ENCODE measurements at places on chromosomes 6 and 20.

DNA sequence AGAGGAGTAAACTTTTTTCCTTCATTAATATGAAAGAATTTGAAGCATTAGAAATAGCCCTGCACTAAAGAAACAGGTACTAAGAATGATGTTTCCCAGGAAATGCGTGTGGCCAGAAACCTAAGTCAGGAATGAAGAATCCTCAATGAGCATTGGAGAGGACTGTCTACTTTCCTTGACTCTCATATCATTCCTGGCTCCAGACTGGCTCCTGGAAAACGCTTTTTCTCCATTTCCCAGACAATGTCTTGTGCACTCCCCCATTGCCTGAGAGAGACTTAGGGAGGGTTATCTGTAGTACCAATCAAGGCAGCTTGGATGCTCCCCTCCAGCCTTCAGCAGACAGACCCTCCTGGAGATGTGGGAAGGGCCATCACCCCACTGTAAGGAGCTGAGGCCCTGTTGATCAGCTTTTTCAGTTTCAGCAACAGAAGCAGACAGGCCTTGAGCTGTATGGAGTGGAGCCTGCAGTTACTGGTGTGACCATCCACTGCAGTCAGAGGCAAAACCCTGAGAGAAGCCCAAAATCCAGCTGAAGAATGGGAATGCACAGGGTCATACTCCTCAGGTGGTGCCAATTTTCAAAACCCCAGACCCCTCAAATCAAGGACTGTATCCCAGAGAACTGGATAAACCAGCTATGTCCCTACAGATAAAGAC, 127.3 kb upstream of the NT5E start:
- DNase-seq, result no peak

- no peak for DNase-seq
These were observed 73.1 kb upstream of the SLC22A1 start for GRCh38 chr6:160048471-160048870.

GRCh38 chr6:3888153-3888957, 39.2 kb downstream of the FAM50B start:
- no peak for DNase-seq

DNA sequence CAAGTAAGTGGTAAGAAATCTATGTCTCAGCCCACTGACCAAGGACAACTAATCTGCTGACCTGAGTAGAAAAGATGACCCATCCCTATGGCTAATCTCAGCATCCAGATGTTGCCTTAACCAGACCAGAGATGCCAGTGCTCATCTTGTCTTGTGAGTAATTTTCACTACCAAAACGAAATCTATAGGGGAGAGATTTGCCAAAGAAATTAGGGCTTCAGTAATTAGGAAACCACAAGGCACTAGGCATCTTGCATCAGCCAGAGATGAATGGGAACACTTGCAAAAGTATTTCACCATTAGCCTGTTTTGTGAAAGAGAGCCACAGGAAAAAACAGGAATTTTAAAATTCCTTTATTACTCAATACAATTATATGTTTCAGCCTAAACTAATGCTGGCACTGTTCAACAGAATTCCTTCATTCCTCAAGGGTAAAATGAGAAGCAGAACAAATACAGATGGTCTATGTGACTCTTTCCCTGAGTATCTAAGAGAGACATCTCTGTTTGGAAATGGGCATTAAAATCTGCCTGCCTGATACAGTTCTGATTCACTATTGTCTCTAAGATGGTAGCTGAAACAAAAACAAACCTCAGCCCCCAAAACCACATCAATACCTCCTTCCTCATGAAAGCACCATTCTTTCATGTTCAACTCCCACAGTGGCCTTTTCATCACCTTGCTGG, 87.8 kb downstream of the GMDS start:
- no peak for DNase-seq

- DNase-seq, result no peak
These were observed 119.2 kb downstream of the PREX1 start for GRCh38 chr20:48708630-48709029.

GRCh38 chr6:88588938-88589337, 374.5 kb downstream of the RNGTT start:
- no peak for DNase-seq

DNA sequence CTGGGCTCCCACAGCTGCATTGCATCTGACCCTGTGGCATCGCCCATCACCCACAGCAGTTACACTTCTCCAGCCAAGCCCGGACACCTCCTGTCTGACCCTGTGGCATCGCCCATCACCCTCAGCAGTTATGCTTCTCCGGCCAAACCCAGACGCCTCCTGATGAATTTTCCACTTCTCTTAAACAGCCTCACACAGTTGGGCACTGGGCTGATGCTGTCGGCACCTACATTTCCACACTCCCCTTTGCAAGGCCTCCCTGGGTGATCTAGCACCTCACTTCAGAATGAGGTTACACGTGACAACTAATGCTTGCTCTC, 175.2 kb upstream of the ARID1B start:
- DNase-seq, result no peak

DNA sequence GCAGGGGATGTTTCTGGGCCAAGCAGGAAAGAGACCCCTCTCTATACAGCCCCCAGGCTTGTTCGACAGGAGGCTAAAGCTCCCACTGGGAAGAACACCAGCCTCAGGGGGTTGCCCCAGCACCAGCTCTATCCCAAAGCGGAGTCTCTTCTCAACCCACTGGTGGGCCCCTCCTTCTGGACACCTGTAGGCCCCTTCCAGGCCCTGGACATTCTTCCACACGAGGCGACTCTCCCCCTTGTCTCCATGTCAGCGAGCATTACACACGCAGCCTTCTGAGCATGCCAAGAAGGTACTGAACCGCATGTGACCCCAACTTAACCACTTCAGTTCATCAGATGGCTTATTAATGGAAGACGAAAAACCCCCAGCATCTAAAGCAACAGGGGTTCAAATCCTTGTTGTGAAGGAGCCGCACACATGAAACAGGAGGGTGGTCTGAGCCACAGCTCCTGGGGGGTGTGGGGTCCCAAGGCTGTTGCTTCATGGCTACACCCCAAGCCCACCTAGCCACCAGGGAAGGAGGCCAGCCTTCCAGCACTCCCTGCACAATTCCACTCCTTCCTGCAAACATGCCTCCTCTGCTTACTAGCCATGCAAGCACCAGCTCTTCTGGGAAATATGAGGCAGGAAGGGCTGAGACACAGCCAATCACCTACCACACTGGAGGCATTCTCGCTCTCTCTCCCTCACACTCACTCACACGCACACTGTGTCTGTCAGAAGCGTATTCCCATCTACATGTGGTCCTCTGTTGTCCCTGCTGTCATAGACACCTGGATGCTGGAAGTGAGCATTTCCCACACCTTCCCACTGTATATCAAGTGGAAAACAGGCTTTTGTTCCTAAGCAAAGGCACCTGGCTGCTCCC, 104.5 kb downstream of the NOL4L start:
- DNase-seq, result no peak

DNA sequence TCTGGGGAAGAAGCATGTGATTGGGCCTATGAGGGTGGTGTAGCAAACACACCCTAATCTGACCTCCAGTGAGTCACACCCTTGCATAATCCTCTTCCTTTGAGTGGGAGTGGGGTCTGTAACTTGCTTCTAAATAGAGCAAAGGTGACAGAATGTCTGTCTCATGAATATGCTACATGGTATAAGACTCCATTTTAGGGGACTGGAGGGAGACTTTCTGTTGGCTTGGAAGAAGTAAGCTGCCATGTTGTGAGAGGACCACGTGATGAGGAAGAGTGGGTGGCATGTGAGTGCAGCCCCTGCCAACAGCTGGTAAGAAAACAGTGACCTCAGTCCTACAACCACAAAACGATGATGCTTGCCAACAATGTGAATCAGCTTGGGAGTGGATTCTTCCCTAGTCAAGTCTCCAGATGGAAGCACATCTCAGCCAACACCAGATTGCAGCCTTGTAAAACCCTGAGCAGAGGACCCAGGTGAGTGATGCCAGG, 3.7 kb downstream of the AK9 start:
- no peak for DNase-seq

- DNase-seq, result no peak
These were observed 609.8 kb downstream of the RFPL4B start for GRCh38 chr6:112956696-112957535.

DNA sequence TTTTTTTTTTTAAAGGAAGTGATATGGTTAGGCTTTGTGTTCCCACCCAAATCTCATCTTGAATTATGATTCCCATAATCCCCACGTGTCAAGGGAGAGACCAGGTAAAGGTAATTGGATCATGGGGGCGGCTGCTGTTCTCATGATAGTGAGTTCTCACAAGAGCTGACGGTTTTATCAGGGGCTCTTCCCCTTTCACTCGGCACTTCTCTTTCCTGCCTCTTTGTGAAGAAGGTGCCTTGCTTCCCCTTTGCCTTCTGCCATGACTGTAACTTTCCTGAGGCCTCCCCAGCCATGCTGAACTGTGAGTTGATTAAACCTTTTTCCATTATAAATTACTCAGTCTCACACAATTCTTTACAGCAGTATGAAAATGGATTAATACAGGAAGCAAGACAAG, 64.3 kb downstream of the ZFP64 start:
- DNase-seq, result no peak

GRCh38 chr20:6504826-6505225, 262.7 kb upstream of the BMP2 start:
- DNase-seq, result no peak

DNA sequence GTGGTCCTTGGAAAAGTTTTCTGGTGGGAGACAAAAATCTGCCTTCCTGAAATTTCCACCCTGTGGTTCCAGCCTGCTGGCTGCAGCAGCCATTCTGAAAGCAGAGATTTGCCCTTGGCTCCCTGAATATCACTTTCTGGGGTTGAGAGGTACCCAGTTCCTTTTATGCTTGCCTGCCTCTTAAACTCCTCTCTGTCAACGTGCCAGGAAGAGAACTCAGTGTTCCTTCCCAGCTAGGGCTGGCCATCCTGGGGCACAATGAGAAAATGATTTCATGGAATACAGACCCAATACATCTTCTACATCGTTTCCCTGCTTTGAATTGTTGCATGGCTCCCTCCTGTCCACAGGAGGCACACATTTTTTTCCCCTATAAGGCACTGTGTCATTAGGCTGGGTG, 1.6 kb upstream of the DSN1 start:
- no peak for DNase-seq

- no peak for DNase-seq
These were observed 2.5 kb upstream of the CASS4 start for GRCh38 chr20:56409521-56409920.

DNA sequence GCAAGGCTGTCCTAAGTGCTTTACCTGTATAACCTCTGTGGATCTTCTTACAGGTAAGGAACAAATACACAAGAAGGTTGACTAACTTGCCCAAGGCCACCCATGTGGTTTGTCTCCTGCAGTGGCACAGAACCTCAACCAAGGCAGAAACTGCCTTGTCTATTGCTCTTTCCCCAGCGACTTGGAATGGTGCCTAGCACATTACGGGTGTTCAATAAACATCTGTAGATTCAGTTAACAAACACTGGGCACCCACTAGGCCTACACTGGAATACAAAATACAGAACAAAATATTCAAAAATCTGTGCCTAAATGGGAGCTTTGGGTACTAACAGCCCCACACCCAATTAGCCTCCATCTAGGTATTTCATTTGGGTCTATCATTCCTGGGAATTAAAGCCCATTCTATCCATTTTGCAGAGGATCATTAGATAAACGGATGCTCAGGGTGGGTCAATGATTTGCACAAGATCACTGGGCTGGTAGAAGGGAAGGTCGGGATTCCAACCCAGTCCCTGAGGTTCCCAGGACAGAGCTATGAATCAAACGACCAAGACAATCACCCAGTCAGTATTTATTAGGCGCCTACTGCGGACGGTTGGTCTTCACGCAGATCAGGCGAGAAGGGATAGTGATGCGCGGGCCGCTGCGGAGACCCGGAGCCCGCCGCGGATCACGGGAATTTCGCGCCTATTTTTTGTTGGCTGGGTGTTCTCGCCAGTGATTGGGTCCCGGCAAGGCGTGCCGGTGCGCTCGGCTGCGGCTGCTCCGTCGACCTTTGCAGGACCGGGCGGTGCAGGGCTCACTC, at the start of gene STK35:
Gene STK35 (plus strand): TSS at position 771 of the 808 bp plus-strand sequence. CDS start 55 bp downstream, outside the sequence.
- DNase-seq, result no peak

- DNase-seq, result no peak
These were observed 63.0 kb upstream of the THBS2 start for GRCh38 chr6:169316651-169317050.

- DNase-seq, result no peak
These were observed 5.6 kb upstream of the CHD6 start for GRCh38 chr20:41623625-41624375.

- no peak for DNase-seq
These were observed 6.6 kb downstream of the FOXS1 start for GRCh38 chr20:31838646-31839292.

- DNase-seq, result no peak
These were observed 96.2 kb downstream of the JARID2 start for GRCh38 chr6:15342114-15342513.

DNA sequence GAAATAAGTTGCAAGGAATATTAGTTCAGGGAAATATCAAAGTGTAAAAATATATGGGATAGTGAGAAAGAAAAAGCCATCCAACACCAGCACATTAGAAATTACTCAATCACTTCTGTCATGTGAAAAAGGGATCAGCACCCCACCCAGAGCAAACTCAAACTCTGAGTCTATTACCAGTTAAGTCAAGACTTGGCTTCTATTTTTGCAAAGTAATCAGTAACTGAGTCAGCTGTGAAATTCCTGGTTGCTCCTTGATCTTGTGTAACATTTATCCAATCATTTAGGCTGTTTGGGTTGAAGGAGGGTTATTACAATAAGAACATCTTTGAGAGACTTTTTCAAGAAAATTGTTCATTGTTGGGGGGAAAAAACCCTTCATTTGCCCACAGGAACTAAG, 51.2 kb downstream of the SLC22A23 start:
- DNase-seq, result no peak

DNA sequence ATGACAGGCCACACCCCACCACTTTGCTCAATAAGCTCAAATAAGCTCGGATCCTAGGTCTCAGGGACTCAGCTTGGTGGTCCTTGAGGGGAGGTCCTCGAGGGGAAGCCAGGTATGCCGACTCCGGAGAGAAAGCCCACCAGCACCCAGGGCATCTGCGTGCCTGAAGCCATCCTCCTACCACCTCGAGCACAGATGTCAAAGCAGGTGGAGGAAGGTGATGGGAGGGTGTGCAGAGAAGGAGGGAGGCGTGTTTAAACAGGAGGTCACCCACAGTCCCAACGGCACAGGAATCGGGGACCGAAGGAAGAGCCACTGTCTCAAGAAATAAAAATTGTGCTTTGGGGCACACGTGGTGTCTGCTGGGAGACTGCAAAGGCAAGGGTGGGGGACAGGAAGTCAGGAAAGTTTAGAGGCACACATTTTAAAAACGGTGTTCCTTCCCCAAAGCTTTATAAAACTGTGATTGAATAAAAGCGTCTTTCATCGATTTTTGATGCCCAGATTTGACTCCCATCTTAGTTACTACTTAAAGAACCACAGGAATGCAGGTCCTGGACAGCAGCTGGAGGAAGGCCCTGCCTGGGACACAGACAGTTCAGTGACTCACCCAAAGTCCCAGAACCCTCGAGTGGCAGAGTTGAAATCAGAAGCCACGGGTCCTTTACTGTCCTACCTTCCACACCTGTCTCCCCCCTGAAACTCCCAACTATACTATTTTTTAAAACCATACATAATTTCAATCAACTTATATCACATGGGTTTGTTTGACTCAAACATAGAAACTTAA, 221.0 kb upstream of the PDE10A start:
- no peak for DNase-seq

Data from amygdala (tissue), 56 donors.